ENCODE measurements at places on chromosomes 7 and 10.

DNA sequence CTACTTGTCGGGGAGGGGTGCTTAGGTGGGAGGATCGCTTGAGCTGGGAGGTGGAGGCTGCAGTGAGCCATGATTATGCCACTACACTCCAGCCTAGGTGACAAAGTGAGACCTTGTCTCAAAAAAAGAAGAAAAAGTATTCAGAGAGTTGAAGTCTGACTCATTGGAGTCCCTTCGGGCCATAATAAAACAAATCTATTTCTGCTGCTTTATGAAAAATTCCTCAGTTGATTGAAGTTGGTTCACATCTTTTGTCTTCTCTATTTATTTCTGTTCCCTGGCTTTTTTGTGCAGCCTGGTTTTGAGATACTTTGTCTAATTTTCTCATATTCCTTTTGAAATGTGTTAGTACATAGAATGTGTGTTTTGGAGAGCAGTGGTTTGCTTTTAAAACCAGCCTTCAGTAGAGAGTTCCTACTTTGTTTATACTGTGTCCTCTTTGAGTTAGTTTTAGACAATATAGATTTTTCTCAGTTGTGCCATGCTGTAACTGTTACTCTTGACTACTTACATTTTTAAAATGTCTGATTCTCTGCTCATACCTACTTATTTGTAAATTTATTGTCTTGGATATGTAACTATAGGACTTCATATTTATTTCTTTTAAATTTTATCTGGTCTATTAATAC lies 36.7 kb downstream of the LUC7L2 start:
- DNase-seq, result no peak
- H3K36me3 ChIP-seq, result no peaks in the 10 kb centered on the region
- no peak overlapping the region for H3K27ac ChIP-seq
- H3K27me3 ChIP-seq, result no peaks in the 10 kb centered on the region
- H3K4me3 ChIP-seq, result no peak overlapping the region

GRCh38 chr7:26648554-26648953 lies 215.8 kb downstream of the SKAP2 start:
- no peak for DNase-seq
- H3K36me3 ChIP-seq, result no peaks in the 10 kb centered on the region
- H3K27me3 ChIP-seq, result no peaks in the 10 kb centered on the region
- no peak overlapping the region for H3K4me3 ChIP-seq
- no peak overlapping the region for H3K27ac ChIP-seq

DNA sequence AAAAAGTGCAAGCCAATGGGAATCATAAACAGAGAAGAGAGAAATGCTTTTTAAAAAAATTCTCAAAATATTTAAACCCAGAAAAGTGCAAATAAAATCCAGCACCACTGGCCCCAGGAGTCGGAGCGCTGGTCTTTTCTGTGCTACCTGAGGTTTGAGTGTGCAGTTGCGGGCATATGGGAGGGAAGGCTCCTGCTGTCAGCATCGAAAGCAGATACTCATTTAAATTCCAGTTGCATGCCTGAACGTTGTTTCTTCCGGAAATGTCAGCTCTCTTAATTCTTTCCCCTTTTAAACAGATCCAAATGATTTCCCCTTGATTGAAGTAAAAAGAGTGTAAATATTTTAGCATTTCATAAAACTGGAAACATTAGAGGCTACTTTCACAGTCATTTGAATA lies 240.5 kb upstream of the GPR26 start:
- no peak for DNase-seq
- no peaks in the 10 kb centered on the region for H3K27me3 ChIP-seq
- H3K36me3 ChIP-seq, result no peaks in the 10 kb centered on the region
- H3K4me3 ChIP-seq, result no peak overlapping the region
- no peak overlapping the region for H3K27ac ChIP-seq

- no peak overlapping the region for H3K4me3 ChIP-seq
- H3K27me3 ChIP-seq, result no peaks in the 10 kb centered on the region
- DNase-seq, result no peak
- no peaks in the 10 kb centered on the region for H3K4me1 ChIP-seq
These were observed 257.3 kb downstream of the TSPAN12 start for GRCh38 chr7:120600607-120601006.

GRCh38 chr10:95346715-95347401 lies 56.1 kb upstream of the PDLIM1 start:
- H3K36me3 ChIP-seq, result peaks cover 7% of the 10 kb centered on the region
- peak; percentile 89 for DNase-seq
- peaks cover 66% of the 10 kb centered on the region for H3K4me1 ChIP-seq
- H3K4me3 ChIP-seq, result no peak overlapping the region
- H3K27me3 ChIP-seq, result no peaks in the 10 kb centered on the region
- H3K27ac ChIP-seq, result peak overlapping the region; percentile 93

GRCh38 chr10:104663563-104663962 lies 22.5 kb downstream of the SORCS3 start:
- no peaks in the 10 kb centered on the region for H3K4me1 ChIP-seq
- H3K27ac ChIP-seq, result no peak overlapping the region
- H3K4me3 ChIP-seq, result no peak overlapping the region
- no peaks in the 10 kb centered on the region for H3K27me3 ChIP-seq
- H3K36me3 ChIP-seq, result no peaks in the 10 kb centered on the region

DNA sequence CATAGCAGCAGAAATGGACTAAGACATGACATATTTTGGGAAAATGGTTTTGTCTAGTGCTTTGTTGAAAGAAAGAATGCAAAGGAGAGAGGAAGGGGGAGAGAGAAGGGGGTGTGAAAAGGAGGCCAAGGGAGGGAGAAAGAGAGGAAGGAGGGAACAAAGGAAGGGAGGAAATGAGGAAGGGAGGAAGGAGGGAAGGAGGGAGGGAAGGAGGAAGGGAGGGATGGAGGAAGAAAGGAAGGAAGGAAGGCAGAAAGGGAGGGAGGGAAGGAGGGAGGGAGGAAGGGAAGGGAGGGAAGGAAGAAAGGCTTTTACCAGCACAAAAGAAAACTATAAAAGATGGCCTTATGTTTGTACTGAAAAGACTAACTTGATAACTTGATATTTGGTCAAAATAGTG lies 65.1 kb upstream of the ST8SIA6 start:
- no peak for DNase-seq
- H3K27ac ChIP-seq, result no peak overlapping the region
- no peaks in the 10 kb centered on the region for H3K4me1 ChIP-seq
- no peaks in the 10 kb centered on the region for H3K36me3 ChIP-seq
- no peak overlapping the region for H3K4me3 ChIP-seq

GRCh38 chr10:19498393-19499290 lies 317.6 kb upstream of the PLXDC2 start:
- DNase-seq, result no peak
- H3K27me3 ChIP-seq, result no peaks in the 10 kb centered on the region
- H3K27ac ChIP-seq, result no peak overlapping the region
- H3K4me1 ChIP-seq, result no peaks in the 10 kb centered on the region
- H3K4me3 ChIP-seq, result no peak overlapping the region

DNA sequence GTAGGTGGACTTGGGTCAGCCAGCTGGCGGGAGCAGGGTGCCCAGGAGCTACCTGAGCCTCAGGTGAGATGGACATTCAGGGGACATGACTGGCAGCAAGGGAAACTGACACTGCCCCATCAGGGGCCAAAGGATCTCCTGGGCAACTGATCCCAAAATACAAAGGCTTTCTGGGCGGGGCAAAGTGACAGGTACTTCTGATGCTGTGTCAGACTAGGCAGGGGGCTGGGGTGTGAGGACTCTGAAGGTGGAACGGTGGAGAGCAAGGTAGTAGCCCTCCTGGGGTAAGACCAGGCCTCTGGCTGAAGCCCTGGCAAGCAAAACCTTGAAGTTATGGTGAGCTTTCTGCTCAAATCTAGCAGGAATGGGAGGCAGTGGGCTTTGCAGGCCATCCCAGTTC lies 4.4 kb downstream of the OPN4 start:
- H3K4me1 ChIP-seq, result no peaks in the 10 kb centered on the region
- H3K36me3 ChIP-seq, result no peaks in the 10 kb centered on the region
- H3K27ac ChIP-seq, result no peak overlapping the region
- no peak for DNase-seq
- H3K27me3 ChIP-seq, result no peaks in the 10 kb centered on the region
- H3K4me3 ChIP-seq, result no peak overlapping the region

- no peaks in the 10 kb centered on the region for H3K27me3 ChIP-seq
- no peak for DNase-seq
- no peaks in the 10 kb centered on the region for H3K4me1 ChIP-seq
- no peaks in the 10 kb centered on the region for H3K36me3 ChIP-seq
- H3K4me3 ChIP-seq, result no peak overlapping the region
These were observed 27.1 kb upstream of the TAS2R16 start for GRCh38 chr7:123022576-123022975.

DNA sequence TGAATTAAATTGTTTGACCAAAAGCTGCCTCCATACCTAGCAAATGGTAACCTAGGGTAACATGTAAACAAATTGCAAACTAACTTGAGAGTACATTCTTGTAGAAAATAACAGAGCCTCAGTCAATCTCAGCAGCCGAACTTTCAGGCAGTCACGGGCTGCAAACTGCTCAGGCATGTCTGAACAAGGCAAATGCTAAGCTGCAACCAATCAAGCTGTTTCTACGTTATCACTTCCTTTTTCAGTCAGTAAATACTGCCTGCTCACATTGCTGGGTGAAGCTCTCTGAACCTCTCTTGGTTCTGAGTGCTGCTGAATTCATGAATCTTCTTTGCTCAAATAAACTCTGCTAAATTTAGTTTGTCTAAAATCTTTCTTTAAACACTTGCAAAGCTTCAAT lies 1212.4 kb downstream of the SORCS1 start:
- no peak for DNase-seq
- H3K4me3 ChIP-seq, result no peak overlapping the region
- no peaks in the 10 kb centered on the region for H3K4me1 ChIP-seq
- H3K27ac ChIP-seq, result no peak overlapping the region
- H3K27me3 ChIP-seq, result no peaks in the 10 kb centered on the region

GRCh38 chr7:157355784-157356511 lies 19.1 kb downstream of the DNAJB6 start:
- no peaks in the 10 kb centered on the region for H3K27me3 ChIP-seq
- peak; percentile 40 for DNase-seq
- no peak overlapping the region for H3K4me3 ChIP-seq
- peaks cover 10% of the 10 kb centered on the region for H3K4me1 ChIP-seq
- no peaks in the 10 kb centered on the region for H3K36me3 ChIP-seq

DNA sequence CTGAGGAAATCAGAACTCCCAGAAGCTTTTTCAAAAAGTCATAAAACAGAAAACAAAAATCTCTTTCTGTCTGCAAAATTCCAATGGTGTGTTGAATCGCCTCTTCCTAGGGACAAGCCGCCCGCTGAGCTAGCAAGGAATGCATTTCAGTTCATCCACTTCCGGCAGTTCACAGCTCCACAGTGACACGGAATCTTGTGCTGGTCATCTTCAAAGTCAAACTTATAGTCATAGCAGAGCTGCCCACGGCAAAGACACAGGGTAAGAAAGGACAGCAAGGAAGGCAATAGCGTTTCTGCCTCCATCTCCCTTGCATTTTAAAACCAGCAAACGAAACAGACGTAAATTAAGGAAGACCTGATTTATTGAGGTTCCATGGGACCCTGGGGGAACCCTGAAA lies 111.2 kb downstream of the GALNT11 start:
- H3K4me3 ChIP-seq, result no peak overlapping the region
- H3K27me3 ChIP-seq, result no peaks in the 10 kb centered on the region
- H3K27ac ChIP-seq, result peak overlapping the region; percentile 12
- H3K4me1 ChIP-seq, result no peaks in the 10 kb centered on the region
- DNase-seq, result no peak

DNA sequence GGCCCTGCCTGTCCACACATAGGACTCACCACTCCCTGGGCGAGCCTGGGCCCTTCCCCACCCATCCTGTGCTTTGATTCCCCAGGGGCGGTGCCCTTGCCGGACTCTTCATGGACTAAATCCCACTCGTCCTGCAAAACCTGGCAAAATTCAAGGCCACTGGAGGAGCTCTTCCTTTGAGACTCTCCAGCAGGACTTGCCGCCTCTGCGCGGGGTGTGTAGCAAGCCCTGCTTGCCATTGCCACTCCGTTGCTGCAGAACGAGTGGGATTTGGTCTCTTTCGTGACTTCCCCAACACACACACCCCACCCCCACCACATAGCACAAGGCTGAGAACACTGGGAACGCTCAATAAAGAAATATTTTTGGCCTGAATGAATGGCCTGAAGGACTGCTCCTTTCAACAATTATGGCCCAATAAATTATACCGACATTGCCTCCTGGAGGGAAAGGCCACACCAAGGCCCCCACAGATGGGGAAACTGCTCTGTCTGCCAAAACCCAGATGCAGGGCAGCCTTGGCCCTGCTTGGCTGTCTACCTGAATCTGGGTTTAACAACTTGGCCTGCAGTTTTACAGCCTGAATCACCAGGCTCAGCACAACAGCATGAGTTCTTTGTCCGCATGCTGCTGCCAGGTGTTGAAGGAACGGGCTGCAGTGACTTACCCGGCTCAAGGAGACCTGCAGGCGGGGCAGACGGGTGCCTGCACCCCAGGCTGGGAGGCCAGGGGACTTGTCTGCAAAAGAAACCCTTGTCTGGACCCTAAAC lies 72.8 kb upstream of the KAT6B start:
- H3K36me3 ChIP-seq, result no peaks in the 10 kb centered on the region
- DNase-seq, result no peak
- H3K27me3 ChIP-seq, result no peaks in the 10 kb centered on the region
- H3K4me3 ChIP-seq, result no peak overlapping the region
- H3K27ac ChIP-seq, result no peak overlapping the region
- no peaks in the 10 kb centered on the region for H3K4me1 ChIP-seq

DNA sequence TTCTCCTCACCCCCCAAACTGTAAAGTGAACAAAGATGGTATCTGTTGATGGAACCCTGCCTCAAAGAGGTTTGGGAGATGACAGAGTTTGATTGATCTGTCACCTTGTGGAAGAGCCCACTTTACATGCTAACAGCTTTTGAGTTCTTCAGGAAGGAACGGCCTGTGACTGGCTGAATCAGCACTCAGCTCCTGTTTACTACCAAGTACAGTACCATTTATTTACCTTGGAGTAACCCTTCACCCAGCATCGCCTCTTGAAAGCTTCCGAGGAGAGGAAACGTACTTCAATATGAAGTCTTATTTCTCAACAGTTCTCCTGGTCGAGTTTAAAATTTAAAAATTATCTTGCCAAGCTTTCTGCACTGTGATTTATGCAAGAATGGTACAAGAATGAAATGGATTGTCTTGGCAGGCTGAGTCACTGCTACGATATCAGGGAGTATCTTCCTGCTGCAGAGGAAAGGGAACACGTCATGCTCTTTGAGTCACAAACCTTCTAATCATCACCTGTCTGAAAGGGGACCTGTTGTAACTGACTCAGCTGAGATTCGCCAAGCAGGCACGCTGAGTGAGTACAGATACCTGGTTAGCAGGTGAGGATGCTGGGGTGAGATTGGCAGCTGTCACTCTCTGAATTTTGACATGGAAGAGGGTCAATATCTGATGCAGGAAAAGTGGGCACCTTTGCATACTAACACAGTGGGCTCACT lies 30.1 kb downstream of the KLF6 start:
- peak; percentile 76 for DNase-seq
- no peaks in the 10 kb centered on the region for H3K27me3 ChIP-seq
- no peaks in the 10 kb centered on the region for H3K36me3 ChIP-seq
- peaks cover 64% of the 10 kb centered on the region for H3K4me1 ChIP-seq
- peak overlapping the region; percentile 91 for H3K27ac ChIP-seq
- no peak overlapping the region for H3K4me3 ChIP-seq
